ENCODE measurements at places on chromosomes 16 and 17. TPM values are rescaled to one million over a fixed set of nuclear protein-coding genes. Genes with fewer than 3 reads are reported as not detected.
A peak's percentile ranks its signal among the peaks of the same experiment; 100 is the strongest.

CLDN6 gene
- total RNA-seq, result 743 TPM

CRISPLD2 gene
- 2.1 TPM for total RNA-seq

PHOSPHO1 gene
- 0.31 TPM for total RNA-seq

TEKT1 gene
- not detected for total RNA-seq

CCL18 gene
- not detected for total RNA-seq

MAP2K6 gene
- total RNA-seq, result 17.7 TPM

- H3K27me3 ChIP-seq, result no peaks in the 10 kb centered on the region
- H3K4me3 ChIP-seq, result no peak overlapping the region
- H3K4me1 ChIP-seq, result no peaks in the 10 kb centered on the region
- H3K27ac ChIP-seq, result no peak overlapping the region
Observed at GRCh38 chr16:81366316-81366932, 51.7 kb downstream of the GAN start.

GRCh38 chr17:80938556-80938955 lies 53.1 kb upstream of the CHMP6 start:
- H3K36me3 ChIP-seq, result no peaks in the 10 kb centered on the region
- no peaks in the 10 kb centered on the region for H3K4me1 ChIP-seq
- no peaks in the 10 kb centered on the region for H3K27me3 ChIP-seq
- no peak for DNase-seq

DNA sequence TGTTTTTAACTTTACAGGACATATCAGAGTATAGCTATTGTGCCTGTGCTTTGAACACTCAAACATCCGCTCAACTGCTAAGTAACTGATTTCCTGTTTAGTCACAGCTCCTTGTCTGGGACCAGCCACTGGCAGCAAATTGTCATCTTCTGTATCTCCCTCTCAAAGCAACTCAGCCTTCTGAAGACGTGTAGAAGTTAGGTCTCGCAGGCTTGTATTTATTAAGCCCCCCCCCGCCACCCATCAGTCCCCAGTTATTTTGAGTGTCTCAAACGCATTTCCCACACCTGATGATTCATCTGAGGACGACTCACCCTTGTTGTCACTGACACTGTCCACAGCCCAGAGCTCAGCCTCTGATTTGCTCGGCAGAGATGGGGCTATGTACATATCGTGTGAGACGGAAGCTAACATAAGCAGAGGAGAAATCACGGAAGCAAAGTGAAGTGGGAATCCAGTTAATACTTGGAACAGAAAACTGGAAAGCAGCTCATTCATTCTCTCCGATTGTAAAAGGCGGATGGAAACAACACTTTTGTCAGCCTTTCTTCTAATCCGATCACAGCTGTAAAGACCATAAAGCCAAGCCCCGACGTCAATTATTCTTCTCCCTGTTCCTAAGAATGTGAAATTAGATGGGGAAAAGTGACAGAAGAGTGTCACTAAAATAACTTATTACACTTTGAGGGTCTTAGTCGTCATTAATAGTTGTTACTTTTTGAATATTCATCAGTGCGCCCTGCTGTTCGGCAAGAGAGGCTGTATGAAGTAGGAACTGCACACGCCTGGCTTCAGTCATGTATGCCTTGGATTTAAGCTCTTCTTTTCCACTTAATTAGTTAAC lies 64.2 kb downstream of the PITPNC1 start:
- H3K27me3 ChIP-seq, result no peaks in the 10 kb centered on the region
- no peak overlapping the region for H3K4me3 ChIP-seq
- H3K4me1 ChIP-seq, result peaks cover 2% of the 10 kb centered on the region
- no peak overlapping the region for H3K27ac ChIP-seq
- H3K36me3 ChIP-seq, result no peaks in the 10 kb centered on the region
- no peak for DNase-seq

GRCh38 chr17:33888455-33888854 lies 366.6 kb upstream of the CCL2 start:
- H3K4me1 ChIP-seq, result no peaks in the 10 kb centered on the region
- no peaks in the 10 kb centered on the region for H3K36me3 ChIP-seq
- DNase-seq, result no peak
- no peaks in the 10 kb centered on the region for H3K27me3 ChIP-seq
- no peak overlapping the region for H3K27ac ChIP-seq

- H3K36me3 ChIP-seq, result peaks cover 17% of the 10 kb centered on the region
- H3K4me1 ChIP-seq, result no peaks in the 10 kb centered on the region
- H3K27ac ChIP-seq, result no peak overlapping the region
- H3K4me3 ChIP-seq, result no peak overlapping the region
- H3K27me3 ChIP-seq, result no peaks in the 10 kb centered on the region
Observed at GRCh38 chr16:50208460-50208931, 55.4 kb downstream of the TENT4B start.

- no peak overlapping the region for H3K4me3 ChIP-seq
- no peak for DNase-seq
- H3K36me3 ChIP-seq, result peaks cover 14% of the 10 kb centered on the region
- H3K27ac ChIP-seq, result no peak overlapping the region
- no peaks in the 10 kb centered on the region for H3K4me1 ChIP-seq
Observed at GRCh38 chr17:80946449-80946848, 45.2 kb upstream of the CHMP6 start.

- H3K27me3 ChIP-seq, result no peaks in the 10 kb centered on the region
- no peak overlapping the region for H3K4me3 ChIP-seq
- no peak overlapping the region for H3K27ac ChIP-seq
- peak; percentile 31 for DNase-seq
- peaks cover 1% of the 10 kb centered on the region for H3K36me3 ChIP-seq
- H3K4me1 ChIP-seq, result no peaks in the 10 kb centered on the region
Observed at GRCh38 chr17:9212376-9213302, 191.3 kb downstream of the NTN1 start.

- no peaks in the 10 kb centered on the region for H3K4me1 ChIP-seq
- no peak for DNase-seq
Observed at GRCh38 chr16:12341423-12341822, 364.9 kb downstream of the SNX29 start.

GRCh38 chr16:48462106-48462740 lies 77.0 kb upstream of the SIAH1 start:
- no peak overlapping the region for H3K4me3 ChIP-seq
- H3K27me3 ChIP-seq, result no peaks in the 10 kb centered on the region
- H3K4me1 ChIP-seq, result no peaks in the 10 kb centered on the region
- no peak overlapping the region for H3K27ac ChIP-seq

DNA sequence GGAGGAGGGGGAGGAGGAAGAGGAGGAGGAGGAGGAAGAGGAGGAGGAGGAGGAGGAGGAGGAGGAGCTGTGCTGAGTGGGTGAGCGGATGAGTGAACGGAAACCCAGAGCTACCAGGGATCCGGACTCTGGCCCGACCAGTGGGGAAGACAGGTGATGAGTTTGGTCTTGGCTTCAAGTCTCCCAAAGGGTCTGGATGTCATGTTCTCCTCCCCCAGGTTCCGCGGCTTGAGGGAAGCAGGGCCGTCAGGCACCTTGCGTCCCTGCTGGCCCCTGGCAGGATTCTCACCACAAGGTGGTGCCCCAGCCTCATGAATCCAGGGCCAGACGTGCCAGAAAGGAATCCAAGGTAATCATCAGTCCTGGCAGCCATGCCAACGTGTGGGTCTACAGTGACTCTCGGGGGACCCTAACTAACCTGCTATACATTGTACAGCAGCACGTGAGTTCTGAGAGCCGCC lies 13.5 kb upstream of the ABAT start:
- no peak overlapping the region for H3K4me3 ChIP-seq
- H3K27ac ChIP-seq, result no peak overlapping the region
- H3K36me3 ChIP-seq, result no peaks in the 10 kb centered on the region
- H3K4me1 ChIP-seq, result no peaks in the 10 kb centered on the region
- no peaks in the 10 kb centered on the region for H3K27me3 ChIP-seq

- H3K27ac ChIP-seq, result no peak overlapping the region
- no peaks in the 10 kb centered on the region for H3K27me3 ChIP-seq
- no peak overlapping the region for H3K4me3 ChIP-seq
- no peaks in the 10 kb centered on the region for H3K36me3 ChIP-seq
- DNase-seq, result no peak
- H3K4me1 ChIP-seq, result no peaks in the 10 kb centered on the region
Observed at GRCh38 chr16:15487336-15488284, 53.2 kb downstream of the BMERB1 start.

DNA sequence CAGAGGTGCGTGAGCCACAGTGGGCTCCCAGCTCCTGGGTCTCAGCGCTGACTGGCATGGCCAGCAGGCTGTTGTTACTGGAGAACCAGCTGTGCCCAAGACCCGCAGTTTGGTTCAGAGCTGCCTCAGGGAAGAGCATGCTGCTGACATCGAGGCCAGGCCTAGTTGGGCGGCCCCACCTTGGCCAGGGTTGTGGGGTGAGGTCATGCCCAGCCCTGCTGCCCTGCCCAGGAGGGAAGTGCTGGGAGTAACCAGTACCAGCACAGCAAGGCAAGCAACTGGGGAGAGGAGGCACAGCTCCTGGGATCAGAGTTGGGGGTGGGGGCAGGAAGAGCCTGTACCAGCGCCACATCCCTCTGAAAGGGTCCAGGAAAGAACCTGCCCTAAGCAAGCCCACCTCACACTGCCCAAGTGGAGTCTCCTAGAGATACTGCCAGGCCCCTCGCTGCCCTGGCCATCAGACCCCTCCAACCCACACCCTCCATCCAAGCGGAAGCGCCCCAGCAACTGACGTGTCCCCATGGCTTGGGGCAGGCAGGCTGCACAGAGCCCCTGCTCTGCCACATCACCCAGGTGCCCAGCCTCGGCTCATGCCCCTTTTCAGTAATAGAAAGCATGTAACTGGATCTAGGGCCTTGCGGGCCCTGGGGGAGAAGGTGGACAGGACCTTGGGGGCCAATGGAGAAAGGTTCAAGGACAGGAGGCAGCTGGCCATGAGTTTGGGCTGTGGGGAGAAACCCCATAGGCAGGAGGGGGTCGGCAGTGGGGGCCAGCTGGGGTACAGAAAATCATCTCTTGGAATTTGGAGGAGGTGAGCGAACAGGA lies 990 bp downstream of the DOK4 start:
- peak; percentile 24 for DNase-seq
- no peaks in the 10 kb centered on the region for H3K36me3 ChIP-seq
- H3K27ac ChIP-seq, result no peak overlapping the region
- H3K4me1 ChIP-seq, result peaks cover 2% of the 10 kb centered on the region
- H3K27me3 ChIP-seq, result no peaks in the 10 kb centered on the region

- H3K4me3 ChIP-seq, result no peak overlapping the region
- no peaks in the 10 kb centered on the region for H3K4me1 ChIP-seq
- H3K27ac ChIP-seq, result no peak overlapping the region
- no peak for DNase-seq
- H3K36me3 ChIP-seq, result peaks cover 5% of the 10 kb centered on the region
Observed at GRCh38 chr17:50190293-50190602, 11.2 kb downstream of the COL1A1 start.

GRCh38 chr17:65564793-65565192 lies 3.3 kb upstream of the AXIN2 start:
- no peaks in the 10 kb centered on the region for H3K27me3 ChIP-seq
- H3K4me1 ChIP-seq, result no peaks in the 10 kb centered on the region
- DNase-seq, result no peak
- H3K36me3 ChIP-seq, result no peaks in the 10 kb centered on the region
- no peak overlapping the region for H3K4me3 ChIP-seq
- no peak overlapping the region for H3K27ac ChIP-seq

DNA sequence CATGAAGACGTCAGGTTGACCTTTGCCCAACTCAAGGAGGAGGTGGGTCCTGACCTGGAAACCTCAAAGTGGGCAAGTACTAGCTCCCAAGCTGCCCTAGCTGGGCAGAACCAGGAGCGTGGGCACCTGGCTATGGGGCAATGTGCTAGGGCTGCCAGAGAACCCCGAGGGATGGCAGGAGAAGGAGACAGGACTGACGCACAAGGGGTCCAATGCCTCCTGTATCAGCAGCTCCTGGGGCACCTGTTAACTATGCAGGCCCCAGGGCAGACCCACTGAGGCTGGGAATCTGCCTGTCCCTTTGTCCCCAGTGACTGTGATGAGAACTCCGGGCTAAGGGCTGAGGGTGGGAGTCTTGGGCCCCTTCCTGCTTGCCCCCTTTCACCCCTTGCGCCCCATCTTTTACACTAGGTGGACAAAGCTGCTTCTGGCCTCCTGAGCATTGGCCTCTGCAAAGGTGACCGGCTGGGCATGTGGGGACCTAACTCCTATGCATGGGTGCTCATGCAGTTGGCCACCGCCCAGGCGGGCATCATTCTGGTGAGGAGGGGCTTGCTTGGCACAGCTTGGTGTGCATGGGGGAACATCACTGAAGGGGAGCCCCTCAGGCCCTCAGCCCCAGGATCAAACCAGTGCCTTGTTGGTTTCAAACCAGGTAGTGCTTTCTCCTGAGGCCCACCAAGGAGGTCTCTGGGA lies 7.7 kb downstream of the CHAD start:
- no peaks in the 10 kb centered on the region for H3K27me3 ChIP-seq
- no peak overlapping the region for H3K4me3 ChIP-seq
- H3K36me3 ChIP-seq, result no peaks in the 10 kb centered on the region
- DNase-seq, result no peak

DNA sequence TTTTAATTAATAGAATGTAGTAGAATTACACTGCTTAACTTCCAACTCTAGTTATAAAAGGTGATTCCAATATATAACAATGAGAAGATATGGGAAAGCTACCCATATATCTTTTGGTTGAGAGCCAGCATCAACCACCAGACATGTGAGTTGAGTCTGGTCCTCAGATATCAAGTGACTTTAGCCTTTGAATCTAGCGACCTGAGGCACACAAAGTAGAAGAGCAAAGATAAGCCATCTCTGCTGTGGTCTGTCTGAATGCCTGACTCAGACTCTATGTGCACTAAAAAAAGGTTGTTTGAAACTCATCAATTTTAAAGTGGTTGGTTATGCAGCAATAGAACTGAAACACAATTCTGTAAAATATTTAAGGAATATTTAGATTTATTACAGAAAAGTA lies 492.5 kb upstream of the SOX9 start:
- H3K4me3 ChIP-seq, result no peak overlapping the region
- no peak overlapping the region for H3K27ac ChIP-seq
- no peaks in the 10 kb centered on the region for H3K27me3 ChIP-seq
- H3K36me3 ChIP-seq, result no peaks in the 10 kb centered on the region

- DNase-seq, result no peak
- H3K27me3 ChIP-seq, result no peaks in the 10 kb centered on the region
- no peaks in the 10 kb centered on the region for H3K4me1 ChIP-seq
- peaks cover 93% of the 10 kb centered on the region for H3K36me3 ChIP-seq
Observed at GRCh38 chr17:82948081-82948511, 108.3 kb upstream of the ZNF750 start.

DNA sequence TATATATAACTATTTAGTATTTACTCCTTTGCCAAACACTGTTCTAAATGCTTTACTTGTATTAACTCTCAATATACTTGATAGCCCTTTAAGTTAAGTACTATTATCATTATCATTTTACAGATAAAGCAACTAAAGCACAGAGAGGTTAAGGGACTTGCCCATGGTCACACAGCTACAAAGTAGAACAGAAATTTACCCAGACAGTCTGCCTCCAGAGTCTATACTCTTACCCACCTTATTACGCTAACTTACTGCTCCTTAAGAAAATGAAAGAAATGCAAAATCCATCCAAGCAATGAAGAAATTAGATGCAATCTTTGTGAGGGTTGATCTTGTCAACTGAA lies 25.4 kb upstream of the B4GALNT2 start:
- H3K36me3 ChIP-seq, result no peaks in the 10 kb centered on the region
- H3K27ac ChIP-seq, result no peak overlapping the region
- peaks cover 8% of the 10 kb centered on the region for H3K4me1 ChIP-seq
- no peak for DNase-seq
- no peak overlapping the region for H3K4me3 ChIP-seq
- no peaks in the 10 kb centered on the region for H3K27me3 ChIP-seq

Data from H9 (cell line).